ENCODE measurements at places on chromosomes 16 and 17.
A peak's percentile ranks its signal among the peaks of the same experiment; 100 is the strongest.

DNA sequence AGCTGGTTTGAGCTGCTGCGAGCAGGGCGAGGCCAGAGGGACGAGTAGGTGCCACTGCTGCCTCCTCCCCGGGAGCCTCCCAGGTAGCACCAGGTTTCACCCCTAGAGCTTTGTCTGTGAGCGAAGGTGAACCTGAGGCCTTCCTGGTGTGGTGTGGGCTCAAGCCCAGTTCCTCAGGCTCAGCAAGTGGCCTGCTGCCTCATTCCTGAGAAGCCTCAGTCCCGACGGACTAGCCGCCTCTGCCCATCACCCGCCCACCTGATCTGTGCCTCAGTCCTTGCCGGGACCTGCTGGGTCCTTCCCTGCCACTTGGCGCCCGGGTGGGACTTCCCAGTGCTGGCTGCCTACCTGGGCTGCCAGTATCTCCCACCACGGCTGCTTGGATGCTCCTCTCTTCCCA is 1.7 kb downstream of the NLRC3 start:
- DNase-seq, result no peak

GRCh38 chr17:42530952-42531454 is 5.0 kb upstream of the NAGLU start:
- DNase-seq, result no peak

DNA sequence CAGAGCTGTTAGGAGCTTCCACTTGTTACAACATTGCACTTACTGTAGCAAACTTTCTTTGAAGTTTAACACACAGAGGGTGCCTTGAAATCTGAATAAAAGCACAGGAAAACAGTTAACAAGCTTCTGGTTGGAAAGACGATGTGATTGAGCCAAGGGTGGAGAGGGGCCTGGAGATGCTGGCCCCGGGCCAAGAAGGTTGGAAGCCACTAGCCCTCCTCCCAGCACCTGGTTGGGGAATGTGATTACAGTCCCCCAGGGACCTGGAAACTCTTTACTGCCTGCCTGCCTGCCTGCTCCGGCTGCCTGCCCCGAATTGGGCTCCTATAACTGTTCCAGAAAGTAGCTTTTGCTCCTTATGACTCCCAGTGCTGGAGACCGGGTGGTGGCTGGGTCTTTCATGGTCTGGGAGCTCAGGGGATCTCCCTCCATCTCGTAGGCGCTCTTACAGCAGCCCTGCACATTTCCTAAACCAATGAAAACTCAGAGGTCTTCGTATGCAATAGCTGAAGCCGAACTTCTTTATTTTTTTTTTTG is 48.0 kb upstream of the ZFHX3 start:
- DNase-seq, result no peak

- no peak for DNase-seq
These were observed 3.0 kb downstream of the SMCR8 start for GRCh38 chr17:18318117-18318516.

- DNase-seq, result peak; percentile 20
These were observed 36.3 kb downstream of the MYO18A start for GRCh38 chr17:29143894-29144293.

- no peak for DNase-seq
These were observed 35.8 kb downstream of the CPD start for GRCh38 chr17:30414486-30414885.

DNA sequence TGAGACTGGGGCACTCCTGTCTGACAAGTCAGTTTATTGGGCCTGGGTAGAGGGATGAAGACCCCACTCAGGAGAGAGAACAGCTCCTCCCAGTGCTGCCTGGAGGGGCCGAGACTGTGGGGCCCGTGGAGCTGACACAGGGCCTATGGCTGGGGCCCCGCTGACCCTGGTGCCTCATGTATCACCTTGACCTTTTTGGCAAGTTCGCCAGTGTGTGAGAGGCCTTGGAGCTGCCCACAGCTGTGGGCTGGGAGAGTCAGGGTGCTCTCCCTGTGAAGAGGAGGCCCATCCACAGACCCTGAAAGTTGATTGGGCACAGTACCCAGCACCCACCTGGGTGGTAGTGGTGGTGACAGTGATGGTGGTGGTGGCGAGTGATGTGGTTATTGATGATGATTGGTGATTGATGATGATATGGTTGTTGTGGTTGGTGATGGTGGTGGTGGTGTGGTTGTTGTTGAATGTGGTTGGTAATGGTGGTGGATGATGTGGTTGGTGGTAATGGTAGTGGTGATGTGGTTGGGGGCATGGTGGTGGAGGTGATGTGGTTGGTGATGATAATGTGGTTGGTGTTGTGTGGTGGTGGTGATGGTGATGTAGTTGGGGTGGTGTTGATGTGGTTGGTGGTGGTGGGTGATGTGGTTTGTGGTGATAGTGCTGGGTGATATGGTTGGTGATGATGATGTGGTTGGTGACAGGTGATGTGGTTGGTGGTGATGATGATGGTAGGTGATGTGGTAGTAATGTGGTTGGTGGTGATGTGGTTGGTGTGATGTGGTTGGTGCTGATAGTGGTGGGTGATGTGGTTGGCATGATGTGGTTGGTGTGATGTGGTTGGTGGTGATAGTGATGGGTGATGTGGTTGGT is 29.1 kb downstream of the BAHCC1 start:
- DNase-seq, result peak; percentile 18

DNA sequence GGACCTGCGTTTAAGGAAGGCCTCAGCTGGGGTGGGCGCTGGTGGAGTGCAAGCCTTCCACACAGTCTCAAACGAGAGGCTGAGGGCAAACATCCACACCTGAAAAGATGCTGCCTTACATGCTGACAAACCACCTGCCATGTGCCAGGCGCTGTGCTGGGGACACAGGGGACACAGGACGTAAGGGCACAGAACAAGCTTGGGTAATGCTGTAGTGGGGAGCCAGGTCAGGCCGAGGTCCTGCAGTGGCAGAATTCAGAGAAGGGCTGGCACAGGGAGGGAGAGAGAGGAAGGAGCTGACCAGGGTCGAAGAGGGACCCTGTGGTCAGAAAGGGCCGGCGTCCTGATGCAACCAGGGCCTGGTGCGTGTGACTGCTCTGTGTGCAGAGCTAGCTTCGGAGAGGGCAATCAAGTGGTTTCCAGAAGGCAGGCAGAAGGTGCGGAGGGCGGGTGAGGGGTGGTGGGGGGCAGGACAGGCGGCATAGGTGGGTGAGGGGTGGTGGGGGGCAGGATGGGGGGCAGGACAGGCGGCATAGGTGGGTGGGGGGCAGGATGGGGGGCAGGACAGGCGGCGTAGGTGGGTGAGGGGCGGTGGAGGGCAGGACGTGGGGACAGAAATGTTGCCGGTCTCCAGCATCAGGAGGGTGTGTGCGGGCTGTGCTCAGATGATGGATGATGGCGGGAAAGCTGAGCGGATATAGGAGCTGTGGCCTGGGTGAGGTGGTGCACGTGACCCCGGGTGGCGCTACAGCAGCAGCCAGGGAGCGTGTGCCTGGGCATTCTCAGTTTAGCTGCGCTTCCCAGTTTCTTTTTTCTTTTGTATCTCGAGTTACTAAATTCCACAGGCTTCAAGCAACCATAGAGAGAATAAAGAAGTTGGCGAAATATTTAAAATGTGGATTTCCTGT is 18.8 kb downstream of the TELO2 start:
- no peak for DNase-seq

DNA sequence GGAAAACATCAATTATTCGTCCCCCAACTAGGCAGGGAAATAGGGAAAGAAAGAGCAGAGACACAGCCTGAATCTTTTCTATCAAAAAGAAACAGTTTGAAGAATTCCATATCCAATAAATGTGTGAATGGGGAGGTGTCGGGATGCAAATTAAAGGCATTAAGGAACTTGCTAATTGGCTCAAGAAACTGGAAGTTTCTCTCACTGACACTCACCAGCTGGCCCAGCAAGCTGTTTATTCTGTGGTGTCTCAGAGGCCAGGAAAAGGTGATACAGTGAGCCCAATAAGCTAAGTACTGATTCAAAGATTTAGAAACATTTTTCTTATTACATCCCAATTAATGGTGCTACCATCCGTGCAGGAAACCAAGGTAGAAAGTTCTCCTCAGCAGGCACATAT is 104.4 kb upstream of the CLEC3A start:
- DNase-seq, result no peak

DNA sequence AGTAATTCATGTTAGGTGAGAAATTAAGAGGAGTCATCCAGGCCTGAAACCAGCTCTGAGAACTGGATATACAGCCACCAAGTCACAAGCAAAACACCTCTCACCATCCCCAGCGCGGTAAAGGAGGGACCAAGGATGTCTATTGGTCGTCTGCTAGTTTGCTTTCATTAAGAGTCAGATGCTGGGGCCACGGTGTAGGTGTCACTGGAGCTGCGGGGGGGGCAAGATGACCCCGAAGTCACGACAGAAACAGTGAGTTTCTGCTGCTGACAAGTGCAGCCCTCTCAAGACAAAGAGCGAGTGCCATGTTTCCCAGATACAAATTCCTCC is 790 bp downstream of the NCBP3 start:
- DNase-seq, result peak; percentile 45

- no peak for DNase-seq
These were observed 19.3 kb downstream of the ANKFN1 start for GRCh38 chr17:56172517-56172982.

DNA sequence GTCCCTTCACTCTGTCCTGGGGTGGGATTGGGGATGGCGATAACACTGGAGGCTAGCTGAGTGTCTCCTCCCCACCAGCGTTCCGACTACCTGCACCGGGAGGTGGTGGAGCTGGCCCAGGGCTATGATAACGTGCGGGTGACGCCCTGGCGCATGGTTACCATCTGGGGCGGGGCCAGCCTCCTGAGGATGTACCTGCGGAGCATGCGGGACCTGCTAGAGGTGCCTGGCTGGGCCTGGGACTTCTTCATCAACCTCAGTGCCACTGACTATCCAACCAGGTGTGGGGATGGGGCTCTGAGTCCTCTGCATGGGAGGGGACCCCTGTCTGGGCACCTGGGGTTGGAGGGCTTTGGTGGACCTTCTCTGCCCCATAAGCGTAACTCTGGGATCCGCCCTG is 8.8 kb downstream of the XYLT2 start:
- no peak for DNase-seq

GRCh38 chr16:4852221-4852872 is 5.1 kb downstream of the UBN1 start:
- DNase-seq, result no peak

DNA sequence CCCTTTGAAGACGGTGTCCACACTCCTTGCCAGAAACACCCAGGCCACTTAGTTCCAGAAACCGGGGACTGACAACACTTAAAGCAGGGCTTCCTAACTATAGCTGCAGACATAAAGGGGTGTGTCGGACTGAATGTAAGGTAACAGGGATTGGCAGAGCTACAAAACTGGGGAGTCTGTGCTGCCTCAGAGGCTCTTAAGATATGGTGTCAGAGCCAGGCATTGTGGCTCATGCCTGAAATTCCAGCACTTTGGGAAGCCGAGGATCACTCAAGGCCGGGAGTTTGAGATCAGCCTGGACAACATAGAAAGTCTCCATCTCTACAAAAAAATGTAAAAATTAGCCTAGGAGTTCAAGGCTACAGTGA is 14.2 kb upstream of the NLRC3 start:
- DNase-seq, result no peak

DNA sequence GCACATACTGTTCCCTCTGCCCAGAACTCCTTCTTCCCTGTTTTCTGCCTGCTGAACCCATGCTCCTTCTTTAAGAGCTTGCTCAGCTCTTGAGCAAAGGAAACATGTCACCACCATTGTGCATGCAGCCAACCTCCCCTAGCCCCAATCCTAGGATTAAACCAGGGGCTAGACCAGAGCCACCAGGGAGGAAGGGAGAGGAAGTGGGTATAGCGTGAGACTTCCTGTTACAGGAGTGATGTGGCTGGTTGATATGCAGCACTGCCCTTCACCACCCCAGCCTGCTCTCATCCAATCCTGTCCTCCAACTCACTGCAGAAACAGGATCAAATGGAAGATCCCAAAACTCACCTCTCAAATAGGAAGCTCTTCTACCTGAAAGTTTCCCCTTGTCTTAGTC is 67.1 kb upstream of the CDH5 start:
- no peak for DNase-seq

DNA sequence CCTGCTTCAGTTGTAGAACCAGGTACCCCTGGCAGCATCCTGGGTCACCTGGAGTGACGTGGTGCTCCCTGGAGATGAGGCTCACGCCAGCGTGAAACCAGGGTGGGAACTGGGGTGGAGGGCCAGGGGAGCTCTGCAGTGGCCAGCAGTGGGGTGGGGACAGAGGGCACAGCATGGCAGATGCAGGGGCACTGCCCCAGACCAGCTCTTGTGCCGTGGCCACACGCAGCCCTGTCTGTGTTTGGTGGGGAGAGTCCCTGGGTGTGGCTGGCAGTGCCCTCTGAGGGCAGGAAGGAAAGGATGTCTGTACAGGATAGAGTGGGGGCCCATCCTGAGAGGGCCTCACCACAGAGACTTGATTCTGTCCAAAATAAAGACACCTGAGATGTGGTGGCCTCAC is 24.5 kb downstream of the ZNF750 start:
- no peak for DNase-seq

- no peak for DNase-seq
These were observed 36.3 kb upstream of the TEKT1 start for GRCh38 chr17:6867849-6868248.

GRCh38 chr16:10556236-10556635 is 24.2 kb downstream of the EMP2 start:
- DNase-seq, result no peak

- DNase-seq, result no peak
These were observed 822.5 kb downstream of the KCNJ18 start for GRCh38 chr17:22514767-22515320.
